ENCODE measurements at places on chromosomes 12 and 14.
A peak's percentile ranks its signal among the peaks of the same experiment; 100 is the strongest.

GRCh38 chr12:91143206-91143605 is 31.9 kb upstream of the LUM start:
- DNase-seq = no peak

DNA sequence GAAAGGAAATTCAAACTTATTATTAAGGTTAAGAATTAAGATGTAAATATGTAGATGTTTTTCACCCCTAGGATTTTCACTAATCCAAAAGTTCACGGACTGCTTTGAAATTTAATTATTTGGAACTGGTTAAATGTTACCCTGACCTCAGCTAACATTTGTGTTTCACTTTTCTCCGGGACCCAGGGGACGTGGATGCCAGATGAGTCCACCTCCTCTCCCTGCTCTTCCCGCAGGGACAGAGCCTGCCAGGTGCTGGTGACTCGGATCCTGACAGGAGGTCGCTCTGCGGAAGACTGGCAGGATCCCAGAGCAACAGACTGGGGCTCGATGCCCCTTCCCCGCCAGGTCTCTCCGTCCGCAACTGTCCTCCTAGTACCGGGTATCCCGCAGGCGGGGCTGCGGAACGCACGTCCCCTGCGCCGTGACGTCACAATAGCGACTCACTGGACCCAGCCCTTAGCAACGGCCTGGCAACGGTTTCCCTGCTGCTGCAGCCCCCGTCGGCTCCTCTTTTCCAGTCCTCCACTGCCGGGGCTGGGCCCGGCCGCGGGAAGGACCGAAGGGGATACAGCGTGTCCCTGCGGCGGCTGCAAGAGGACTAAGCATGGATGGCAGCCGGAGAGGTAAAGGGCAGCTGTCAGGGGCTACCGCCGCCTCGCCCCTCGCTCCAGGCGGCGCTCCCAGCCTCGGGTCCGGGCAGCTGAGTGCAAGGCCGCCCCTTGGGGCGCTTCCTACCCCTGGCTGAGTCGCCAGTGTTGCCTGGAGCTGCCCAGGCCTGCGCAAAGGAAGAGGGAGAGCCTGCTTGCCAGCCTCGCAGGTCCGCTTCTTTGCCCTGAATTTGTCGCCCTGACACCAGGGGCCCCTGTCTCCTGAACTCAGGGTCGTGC is at the start of gene SPATA7:
TSS of gene SPATA7 (plus strand) at position 446 of the 890 bp plus-strand sequence. CDS start at position 608, 162 bp downstream.
- DNase-seq = peak; percentile 80

- no peak for DNase-seq
Observed at GRCh38 chr14:56805992-56806727, 4.1 kb downstream of the OTX2 start.

DNA sequence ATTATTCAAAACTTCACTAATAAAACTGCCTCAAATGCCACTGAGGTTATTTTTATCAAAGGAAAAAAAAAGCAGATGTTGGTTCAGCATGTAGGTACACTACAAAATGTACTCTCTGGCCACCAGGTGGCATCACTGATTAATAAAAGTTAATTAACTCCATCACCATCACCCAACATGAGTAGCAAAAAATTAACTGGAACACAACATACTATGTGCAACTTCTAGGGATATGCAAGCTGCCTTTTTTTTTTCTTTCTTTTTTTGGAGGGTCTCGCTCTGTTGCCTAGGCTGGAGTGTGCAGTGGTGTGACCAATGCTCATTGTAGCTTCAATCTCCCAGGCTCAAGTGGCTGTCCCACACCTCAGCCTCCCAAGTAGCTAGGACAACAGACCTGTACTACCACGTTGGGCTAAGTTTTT is 43.8 kb upstream of the NR2C1 start:
- peak; percentile 77 for DNase-seq

GRCh38 chr12:56929780-56930179 is 4.4 kb downstream of the SDR9C7 start:
- DNase-seq = no peak

GRCh38 chr12:52756281-52756960 is 20.7 kb downstream of the KRT76 start:
- DNase-seq = no peak

GRCh38 chr14:104464907-104465306 is 114.7 kb upstream of the C14orf180 start:
- no peak for DNase-seq

DNA sequence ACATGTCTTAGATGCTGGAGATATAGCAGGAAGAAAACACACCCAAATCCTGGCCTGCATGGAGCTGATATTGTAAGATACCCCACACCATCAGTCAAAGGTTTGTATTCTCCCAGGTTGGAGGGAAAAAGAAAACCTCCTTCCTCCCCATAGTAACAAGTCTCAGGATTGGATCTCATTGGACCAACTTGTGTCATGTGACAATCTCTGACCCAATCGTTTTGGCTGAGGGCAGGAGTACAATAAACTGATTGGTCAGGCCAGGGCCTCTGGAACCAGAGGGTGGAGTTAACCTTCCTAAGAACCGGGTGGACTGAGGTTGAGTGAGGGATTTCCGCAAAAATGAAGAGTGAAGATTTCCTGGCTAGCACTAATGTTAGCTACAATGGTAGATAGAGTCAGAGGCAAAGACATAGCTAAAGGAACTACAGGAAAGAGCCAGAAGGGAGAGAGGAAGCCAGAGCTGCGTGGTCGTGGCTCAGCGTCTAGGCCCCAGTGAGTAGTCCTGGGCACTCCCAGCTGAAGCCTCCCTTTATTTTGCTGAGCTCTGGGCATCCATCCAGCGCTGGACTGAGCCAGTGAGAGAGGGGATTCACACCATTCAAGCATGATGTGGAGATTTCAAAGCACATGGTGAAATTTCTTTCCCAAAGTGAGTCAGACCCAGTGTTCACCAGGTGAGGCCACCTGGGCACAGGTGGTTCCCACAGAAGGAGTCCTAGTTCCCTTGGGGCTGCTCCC is 219.9 kb downstream of the AACS start:
- DNase-seq = no peak

- no peak for DNase-seq
Observed at GRCh38 chr14:68652433-68652690, 140.5 kb downstream of the ZFP36L1 start.

DNA sequence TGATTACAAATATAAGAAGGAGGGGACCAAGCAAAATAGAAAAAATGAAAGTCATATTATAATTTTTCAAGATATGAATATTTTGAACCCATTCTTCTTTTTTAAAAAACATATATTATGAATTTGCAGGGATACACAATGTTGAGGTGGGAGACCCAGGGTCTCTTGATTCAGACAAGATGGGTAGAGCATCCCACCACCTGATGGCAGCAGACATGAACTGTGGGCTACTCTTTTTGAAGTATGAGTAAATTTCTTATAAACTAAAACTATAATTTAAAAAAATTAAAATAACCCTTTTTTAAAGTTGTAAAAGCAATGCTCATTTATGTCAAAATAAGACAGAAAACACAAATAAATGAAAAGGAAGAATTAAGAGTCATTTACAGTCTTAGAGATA is 202.7 kb upstream of the PRICKLE1 start:
- no peak for DNase-seq

- no peak for DNase-seq
Observed at GRCh38 chr12:54147186-54147585, 41.6 kb downstream of the SMUG1 start.

- DNase-seq = no peak
Observed at GRCh38 chr12:8950221-8950527, 729 bp upstream of the M6PR start.

- DNase-seq = no peak
Observed at GRCh38 chr12:53254816-53255545, 13.1 kb upstream of the ESPL1 start.

- DNase-seq = no peak
Observed at GRCh38 chr12:62694632-62695031, 228.0 kb downstream of the MON2 start.

DNA sequence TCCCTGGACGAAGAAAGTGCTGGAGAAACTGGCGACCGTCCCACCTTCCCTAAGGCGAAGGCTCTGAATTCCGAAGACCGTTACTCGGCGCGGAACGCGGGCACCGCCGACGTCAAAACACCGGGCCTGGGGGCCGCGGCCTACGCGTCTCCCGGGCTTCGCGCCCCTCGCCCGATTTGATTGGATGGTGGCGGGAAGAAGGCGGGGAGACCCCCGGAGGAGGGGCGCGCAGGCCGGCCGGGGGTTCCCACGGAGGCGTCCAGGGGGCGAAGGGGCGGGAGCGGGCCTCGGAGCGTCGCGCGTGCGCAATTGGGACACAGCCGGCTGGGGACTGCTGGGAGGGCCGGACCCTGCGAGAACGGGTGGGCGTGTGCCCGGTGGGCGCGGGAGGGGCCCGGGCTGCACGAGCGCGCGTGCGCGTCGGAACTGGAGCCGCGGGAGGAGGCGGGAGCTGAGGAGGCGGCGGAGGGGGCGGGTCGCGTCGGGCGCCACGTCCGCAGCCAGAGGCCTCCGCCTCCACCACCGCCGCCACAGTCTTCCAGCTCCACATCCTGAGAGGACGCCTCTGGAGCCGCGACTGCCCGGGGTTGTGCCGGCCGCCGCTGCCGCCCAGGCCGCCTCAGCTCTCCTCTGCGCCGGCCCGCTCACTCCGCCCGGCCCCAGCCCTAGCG is at the start of gene TMEM263:
TSS of gene TMEM263 (plus strand) at position 531 of the 671 bp plus-strand sequence. CDS start 11,210 bp downstream, outside the sequence.
- DNase-seq = peak; percentile 96

GRCh38 chr14:34175574-34175973 is 224.7 kb upstream of the EGLN3 start:
- no peak for DNase-seq

DNA sequence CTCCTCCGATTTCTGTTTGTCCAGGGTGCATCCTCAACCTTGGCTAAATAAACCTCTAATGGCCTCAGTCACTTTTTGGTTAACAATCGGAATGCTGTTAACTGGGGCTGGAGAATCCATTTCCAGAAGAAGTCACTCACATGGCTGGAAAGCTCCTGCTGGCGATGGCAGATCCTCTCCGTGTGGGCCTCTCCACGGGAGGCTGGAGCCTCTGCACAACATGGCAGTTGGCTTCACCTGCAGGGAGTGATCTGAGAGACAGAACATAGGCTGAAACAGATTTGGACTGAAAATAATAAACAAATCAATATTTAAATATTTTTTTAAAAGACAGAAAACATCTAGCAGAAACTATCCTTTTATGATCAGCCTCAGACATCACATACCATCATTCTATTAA is 66.8 kb upstream of the FICD start:
- no peak for DNase-seq
